KBM-7 (cell line): ENCODE measurements at places on chromosomes 1 and 21.

DNA sequence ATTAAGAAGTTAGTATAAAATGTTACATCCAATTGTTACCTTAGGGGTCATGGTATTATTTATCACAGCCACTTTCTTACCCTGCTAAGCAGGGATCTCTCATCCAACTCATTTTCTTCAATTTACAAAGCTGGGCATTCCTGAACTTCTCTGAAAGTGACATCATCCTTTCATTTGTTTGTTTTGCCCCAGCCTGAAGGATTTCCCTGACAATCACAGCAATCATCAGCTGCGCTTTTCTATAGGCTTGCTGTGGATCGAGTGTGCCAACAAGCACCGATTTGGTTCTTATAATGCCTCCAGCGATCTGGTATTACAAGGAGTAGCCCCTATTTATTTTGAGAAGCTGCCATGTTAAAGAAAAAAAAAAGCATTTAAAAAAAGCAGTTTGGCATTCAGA, 240.2 kb downstream of the USH2A start:
- DNase-seq: no peak

- DNase-seq: no peak
Observed at GRCh38 chr1:239587574-239588369, 201.4 kb downstream of the CHRM3 start.

GRCh38 chr1:186535388-186536133, 74.6 kb upstream of the PDC start:
- DNase-seq: no peak

DNA sequence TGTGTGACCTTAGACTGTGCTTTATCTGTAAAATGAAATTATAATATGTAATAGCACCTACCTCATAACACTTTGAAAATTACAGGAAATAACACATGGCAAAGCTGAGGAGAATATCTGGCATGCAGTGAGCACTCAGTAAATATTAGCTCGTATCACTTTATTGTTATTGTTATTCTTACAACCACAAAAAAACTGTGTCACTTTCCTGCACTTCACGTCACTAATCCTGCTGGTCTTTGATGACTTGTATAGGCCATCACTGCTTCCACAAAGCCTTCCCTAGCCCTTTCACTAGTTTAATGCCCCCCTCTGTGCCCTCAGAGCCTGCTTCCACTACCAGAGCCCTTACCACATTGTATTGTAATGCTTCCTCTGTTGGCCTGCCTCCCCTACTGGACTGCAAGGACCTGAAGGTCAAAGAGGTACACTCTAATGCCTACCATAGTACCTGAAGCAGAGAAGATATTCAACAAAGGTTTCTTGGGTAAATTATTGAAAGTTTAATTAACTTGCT, 231.6 kb downstream of the NFIA start:
- no peak for DNase-seq

GRCh38 chr1:30378991-30379581, 344.3 kb downstream of the MATN1 start:
- no peak for DNase-seq

DNA sequence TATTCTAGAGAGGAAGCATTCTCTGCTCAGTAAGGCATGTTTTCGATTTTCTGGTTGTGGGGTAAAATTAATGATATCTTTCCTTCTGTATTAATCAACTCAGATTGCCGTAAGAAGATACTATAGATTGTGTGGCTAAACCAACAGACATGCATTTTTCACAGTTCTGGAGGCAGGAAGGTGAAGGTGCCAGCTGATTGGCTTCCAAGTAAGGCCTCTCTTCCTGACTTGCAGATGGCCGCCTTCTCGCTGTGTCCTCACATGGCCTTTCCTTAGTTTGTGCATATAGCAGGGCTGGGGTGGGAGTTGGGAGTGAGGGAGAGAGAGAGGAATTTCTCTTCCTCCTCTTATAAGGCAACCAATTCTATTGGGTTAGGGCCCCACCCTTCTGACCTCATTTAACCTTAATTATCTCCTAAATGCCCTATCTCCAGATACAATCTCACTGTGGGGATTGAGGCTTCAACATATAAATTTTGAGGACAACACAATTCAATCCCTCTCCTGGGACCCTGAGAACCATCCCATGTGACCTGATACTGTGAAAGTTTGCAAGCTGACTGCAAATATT, 52.3 kb upstream of the MRPS6 start:
- peak; percentile 24 for DNase-seq

DNA sequence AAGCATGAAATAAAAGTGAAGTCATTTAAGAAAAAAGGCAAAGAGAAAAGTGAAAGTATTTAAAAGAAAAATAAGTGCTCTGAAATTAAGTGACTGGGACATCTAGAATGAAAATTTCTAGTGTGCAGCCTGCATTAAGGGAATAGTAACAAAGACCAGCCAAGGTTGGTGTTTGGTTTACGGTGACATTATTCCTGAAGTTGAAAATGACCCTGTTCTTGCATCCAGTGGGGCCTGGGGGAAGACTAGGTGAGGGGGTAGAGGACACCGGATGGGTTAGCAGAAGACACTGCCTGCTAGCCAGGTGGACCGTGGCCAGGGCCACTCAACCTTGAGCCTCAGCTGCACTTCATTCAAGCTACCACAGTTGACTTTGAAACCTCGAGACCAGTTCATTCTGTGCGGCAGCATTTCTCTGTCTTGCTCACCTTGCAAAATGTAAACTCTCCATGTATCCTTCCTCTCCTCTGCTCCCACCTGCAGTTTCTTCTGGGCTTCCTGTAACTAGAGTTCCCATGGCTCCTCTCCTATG, 14.3 kb upstream of the KCNK1 start:
- DNase-seq: no peak

- no peak for DNase-seq
Observed at GRCh38 chr1:214422137-214422671, 129.2 kb downstream of the PTPN14 start.

DNA sequence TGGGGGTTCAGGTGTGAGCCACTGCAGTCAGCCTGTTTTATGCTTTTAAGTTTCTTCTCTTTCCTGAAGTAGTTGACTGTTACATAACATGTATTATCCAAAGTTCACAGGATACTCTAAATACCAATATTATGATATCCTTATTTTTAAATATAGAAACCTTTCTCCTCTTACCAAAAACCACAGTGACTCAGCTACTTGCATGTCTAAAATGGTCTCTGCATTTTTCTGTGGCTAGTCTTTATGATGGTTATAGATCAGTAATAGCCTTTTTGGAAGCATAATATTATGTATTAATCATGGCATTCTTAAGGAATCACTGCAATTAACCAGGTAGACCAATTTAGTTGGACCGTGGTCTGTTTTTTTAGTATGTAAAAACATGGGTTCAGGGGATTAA, 210.8 kb upstream of the CACYBP start:
- DNase-seq: peak; percentile 30

GRCh38 chr1:14294860-14295536, 303.5 kb upstream of the KAZN start:
- DNase-seq: no peak
